Suprapubic skin (tissue), 4 donors: ENCODE measurements at places on chromosomes 4 and X. TPM values are rescaled to one million over a fixed set of nuclear protein-coding genes. Genes with fewer than 3 reads are reported as not detected.

DNA sequence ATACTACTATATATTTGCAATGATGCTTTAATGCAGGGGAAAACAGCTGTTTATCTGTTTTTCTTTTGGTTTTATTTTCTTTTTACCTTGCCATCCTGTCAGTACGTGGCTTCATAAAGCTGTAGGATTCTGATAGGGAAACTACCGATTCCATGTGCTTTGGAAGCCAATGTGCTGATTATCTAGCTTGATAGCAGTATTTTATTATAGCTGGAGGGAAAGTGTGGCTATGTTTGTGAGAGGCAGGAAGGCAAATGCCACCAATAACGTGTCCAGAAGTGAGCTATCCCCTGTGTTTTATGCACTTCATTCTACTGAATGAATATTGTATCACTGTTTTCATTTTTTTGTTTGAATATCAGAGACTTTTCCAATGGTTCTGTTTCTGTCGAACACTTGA lies 43.7 kb downstream of the IL15 start:
- no peaks in the 10 kb centered on the region for H3K27me3 ChIP-seq
- no peaks in the 10 kb centered on the region for H3K36me3 ChIP-seq
- H3K4me3 ChIP-seq = no peak overlapping the region
- H3K27ac ChIP-seq = no peak overlapping the region
- no peak for DNase-seq

- H3K4me1 ChIP-seq = peaks cover 26% of the 10 kb centered on the region
- H3K4me3 ChIP-seq = no peak overlapping the region
- no peak overlapping the region for H3K27ac ChIP-seq
- no peak for DNase-seq
- peaks cover 61% of the 10 kb centered on the region for H3K27me3 ChIP-seq
Measured at GRCh38 chr4:42401171-42401570, 3.9 kb downstream of the SHISA3 start.

NIPAL1 gene
- 55.6 TPM for total RNA-seq

IL2RG gene
- 5.7 TPM for total RNA-seq

- no peak overlapping the region for H3K4me3 ChIP-seq
- no peak for DNase-seq
- H3K4me1 ChIP-seq = peaks cover 7% of the 10 kb centered on the region
- no peak overlapping the region for H3K27ac ChIP-seq
- no peaks in the 10 kb centered on the region for H3K36me3 ChIP-seq
Measured at GRCh38 chr4:40702137-40702799, 47.5 kb upstream of the NSUN7 start.

DNA sequence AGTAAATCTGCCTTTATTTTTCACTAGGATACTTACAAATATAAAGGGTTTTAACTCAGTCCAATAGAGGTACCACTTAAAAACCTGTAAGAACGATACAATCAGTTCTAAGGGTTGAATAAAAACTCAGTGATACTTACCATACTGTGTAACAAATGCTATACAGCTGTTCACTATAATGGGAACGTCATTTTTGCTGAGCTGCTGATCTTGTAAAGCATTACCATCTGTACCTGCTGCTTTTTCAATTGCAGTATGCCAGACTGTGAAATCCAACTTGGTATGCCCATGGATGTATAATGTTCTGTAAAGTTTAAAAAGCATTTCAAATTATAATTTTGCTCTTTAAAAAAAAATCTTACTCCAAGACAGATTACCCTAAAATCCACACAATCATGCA lies 111.2 kb downstream of the ARAP2 start:
- H3K4me3 ChIP-seq = no peak overlapping the region
- H3K27ac ChIP-seq = no peak overlapping the region

DNA sequence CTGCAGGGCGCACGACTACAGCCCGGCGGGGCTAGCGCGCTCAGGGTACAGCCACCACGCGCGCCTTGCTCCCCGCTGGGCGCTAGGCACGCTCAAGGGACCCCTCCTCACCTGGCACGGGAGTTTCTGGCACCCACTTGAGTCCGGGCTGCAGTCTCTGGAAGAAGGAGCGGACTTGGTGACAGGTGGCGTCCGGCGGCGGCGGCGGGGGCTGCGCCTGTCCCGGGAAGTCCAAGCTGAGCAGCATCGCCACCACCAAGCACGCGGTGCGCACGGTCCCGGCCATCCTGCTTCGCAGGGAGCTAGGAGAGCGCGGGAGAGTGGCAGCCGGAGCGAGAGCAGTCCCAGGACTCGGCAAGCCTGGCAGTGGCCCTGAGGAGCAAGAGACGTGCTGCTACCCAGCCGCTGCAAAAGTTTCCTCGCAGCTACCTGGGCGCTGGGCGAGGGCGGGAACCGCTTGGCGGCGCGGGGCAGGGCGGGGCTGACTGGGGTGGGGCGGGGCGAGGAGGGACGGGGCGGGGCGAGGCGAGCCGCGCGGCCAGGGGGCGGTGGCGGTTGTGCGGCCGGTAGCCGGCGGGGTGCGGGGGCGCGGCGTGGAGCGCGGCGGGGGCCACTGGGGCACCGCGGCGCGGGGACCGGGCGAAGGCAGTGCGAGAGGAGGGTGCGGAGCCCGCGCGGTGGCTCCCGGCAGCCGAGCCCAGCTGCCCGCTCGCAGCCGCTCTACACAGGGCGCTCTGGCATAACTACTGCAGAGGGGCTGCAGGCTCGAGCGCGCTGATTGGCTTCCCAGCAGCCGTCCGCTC lies at the start of gene GPC3:
TSS of gene GPC3 (minus strand) at position 431 of the 803 bp plus-strand sequence.
- peak within 1 kb of the TSS; percentile 45 for H3K4me3 ChIP-seq
- peaks cover 13% of the 10 kb centered on the region for H3K4me1 ChIP-seq
- peak; percentile 59 for DNase-seq
- no peak within 1 kb of the TSS for H3K27ac ChIP-seq
- H3K27me3 ChIP-seq = peaks cover 10% of the 10 kb centered on the region
- H3K36me3 ChIP-seq = no peaks in the 10 kb centered on the region

UGT2A1 gene
- total RNA-seq = not detected

DNA sequence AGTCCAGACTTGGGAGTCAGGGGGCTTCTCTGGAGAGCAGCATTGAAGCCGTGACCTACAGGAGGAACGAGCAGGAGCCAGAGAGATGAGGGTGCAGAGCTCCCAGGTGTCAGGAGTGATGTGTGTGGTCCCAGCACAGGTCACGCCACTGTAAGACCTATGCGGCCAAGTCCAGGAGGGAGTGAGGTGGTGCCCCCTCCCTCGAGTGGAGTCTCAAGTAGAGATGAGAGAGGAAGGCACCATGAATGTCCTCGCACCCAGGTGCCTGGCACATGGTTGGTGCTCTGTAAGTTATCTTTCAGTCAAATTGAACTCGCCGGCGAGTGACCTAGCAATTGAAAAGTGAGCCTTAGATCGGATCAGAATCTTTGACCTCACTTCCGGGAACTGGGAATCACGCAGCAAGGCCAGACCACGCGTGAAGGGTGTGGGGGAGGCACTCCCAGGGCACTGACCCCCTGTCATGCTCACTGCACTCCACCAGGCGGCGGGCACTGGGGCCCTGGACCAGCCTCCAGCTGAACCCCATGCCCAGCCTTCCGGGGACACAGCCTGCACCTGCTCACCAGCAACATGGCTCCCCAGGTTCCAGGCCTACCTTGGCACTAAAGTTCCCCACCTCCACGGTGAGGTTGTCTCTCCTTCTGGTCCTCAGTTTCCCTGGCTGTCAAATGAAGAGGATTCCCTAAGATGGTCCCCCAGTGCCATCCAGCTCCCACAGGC lies 127.4 kb downstream of the HMX1 start:
- no peaks in the 10 kb centered on the region for H3K4me1 ChIP-seq
- no peak for DNase-seq
- peaks cover 38% of the 10 kb centered on the region for H3K27me3 ChIP-seq
- H3K36me3 ChIP-seq = no peaks in the 10 kb centered on the region
- H3K4me3 ChIP-seq = no peak overlapping the region
- no peak overlapping the region for H3K27ac ChIP-seq

GRCh38 chrX:25068340-25068739 lies 52.6 kb upstream of the ARX start:
- H3K4me3 ChIP-seq = no peak overlapping the region
- no peaks in the 10 kb centered on the region for H3K4me1 ChIP-seq
- H3K36me3 ChIP-seq = no peaks in the 10 kb centered on the region
- no peak for DNase-seq

DNA sequence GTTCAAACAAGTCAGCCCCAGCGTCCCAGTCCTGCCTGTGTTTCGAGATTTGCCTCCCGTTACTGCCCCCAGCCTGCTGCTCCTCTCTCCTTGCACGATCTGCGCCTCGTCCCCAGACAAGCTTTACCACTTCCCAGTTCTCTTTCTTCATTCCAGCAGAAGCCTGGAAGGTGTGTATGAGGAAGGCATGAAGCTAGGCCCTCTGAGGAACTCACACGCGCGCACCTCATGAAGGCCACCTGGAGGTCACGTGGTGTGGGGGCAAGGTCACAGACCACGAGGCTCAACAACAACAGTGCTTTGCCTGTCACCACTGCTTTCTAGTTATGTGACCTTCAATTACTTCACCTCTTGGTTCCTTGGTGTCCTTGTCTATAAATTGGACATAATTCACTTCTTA lies 181.0 kb downstream of the PALLD start:
- H3K27me3 ChIP-seq = no peaks in the 10 kb centered on the region
- H3K27ac ChIP-seq = no peak overlapping the region
- no peak for DNase-seq

GRCh38 chrX:107505223-107505622 lies 55.8 kb downstream of the FRMPD3 start:
- H3K36me3 ChIP-seq = no peaks in the 10 kb centered on the region
- DNase-seq = no peak
- no peak overlapping the region for H3K4me3 ChIP-seq
- H3K4me1 ChIP-seq = peaks cover 12% of the 10 kb centered on the region
- H3K27ac ChIP-seq = no peak overlapping the region

DNA sequence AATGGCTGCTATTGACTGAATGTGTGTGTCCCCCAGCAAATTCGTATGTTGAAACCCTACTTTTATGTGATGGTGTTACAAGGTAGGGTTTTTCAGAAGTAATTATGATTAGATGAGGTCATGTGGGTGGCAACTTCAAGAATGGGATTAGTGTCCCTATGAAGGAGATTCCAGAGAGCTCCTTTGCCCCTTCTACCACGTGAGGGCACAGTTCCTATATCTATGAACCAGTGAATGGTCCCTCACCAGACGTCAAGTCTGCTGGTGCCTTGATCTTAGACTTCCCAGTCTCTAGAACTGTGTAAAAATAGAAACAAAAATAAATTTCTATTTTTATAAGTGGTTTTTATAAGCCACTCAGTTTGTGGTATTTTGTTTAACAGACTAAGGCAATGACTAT lies 1137.6 kb upstream of the IGFBP7 start:
- no peak overlapping the region for H3K27ac ChIP-seq
- H3K36me3 ChIP-seq = no peaks in the 10 kb centered on the region
- no peak for DNase-seq
- H3K4me3 ChIP-seq = no peak overlapping the region
- H3K27me3 ChIP-seq = no peaks in the 10 kb centered on the region
- H3K4me1 ChIP-seq = no peaks in the 10 kb centered on the region

DNA sequence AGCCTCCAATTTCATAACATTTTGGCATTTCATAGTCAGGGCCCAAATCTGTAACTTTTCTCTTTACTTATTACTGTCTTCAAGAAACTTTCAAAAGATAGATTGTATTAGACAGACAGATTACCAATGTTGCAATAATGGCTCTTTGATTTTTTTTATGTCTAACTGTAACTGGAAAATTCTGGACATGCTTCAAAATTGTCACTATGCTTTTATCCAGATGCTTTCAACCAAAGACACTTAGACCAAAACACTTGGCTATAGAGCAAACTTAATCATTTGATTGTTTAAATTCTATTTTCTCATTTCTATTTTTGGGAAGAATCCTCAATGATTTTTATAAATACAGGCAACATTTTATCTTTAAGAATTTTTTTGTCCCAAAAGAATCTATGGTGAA lies 10.4 kb downstream of the ZXDA start:
- H3K4me1 ChIP-seq = no peaks in the 10 kb centered on the region
- H3K27me3 ChIP-seq = no peaks in the 10 kb centered on the region
- DNase-seq = no peak
- H3K4me3 ChIP-seq = no peak overlapping the region
- no peak overlapping the region for H3K27ac ChIP-seq
- H3K36me3 ChIP-seq = no peaks in the 10 kb centered on the region

GRCh38 chr4:677431-678293 lies 3.3 kb downstream of the MYL5 start:
- H3K36me3 ChIP-seq = peaks cover under 1% of the 10 kb centered on the region
- DNase-seq = no peak
- no peak overlapping the region for H3K4me3 ChIP-seq
- H3K27ac ChIP-seq = peak overlapping the region; percentile 59

GRCh38 chrX:1248331-1249061 lies 20.1 kb upstream of the CSF2RA start:
- H3K27ac ChIP-seq = peak overlapping the region; percentile 63
- peak overlapping the region; percentile 21 for H3K4me3 ChIP-seq
- DNase-seq = no peak
- peaks cover 18% of the 10 kb centered on the region for H3K4me1 ChIP-seq
- H3K27me3 ChIP-seq = no peaks in the 10 kb centered on the region

- H3K27me3 ChIP-seq = no peaks in the 10 kb centered on the region
- no peaks in the 10 kb centered on the region for H3K36me3 ChIP-seq
- H3K4me1 ChIP-seq = peaks cover 4% of the 10 kb centered on the region
Measured at GRCh38 chrX:68652326-68653170, 5.1 kb downstream of the STARD8 start.

DNA sequence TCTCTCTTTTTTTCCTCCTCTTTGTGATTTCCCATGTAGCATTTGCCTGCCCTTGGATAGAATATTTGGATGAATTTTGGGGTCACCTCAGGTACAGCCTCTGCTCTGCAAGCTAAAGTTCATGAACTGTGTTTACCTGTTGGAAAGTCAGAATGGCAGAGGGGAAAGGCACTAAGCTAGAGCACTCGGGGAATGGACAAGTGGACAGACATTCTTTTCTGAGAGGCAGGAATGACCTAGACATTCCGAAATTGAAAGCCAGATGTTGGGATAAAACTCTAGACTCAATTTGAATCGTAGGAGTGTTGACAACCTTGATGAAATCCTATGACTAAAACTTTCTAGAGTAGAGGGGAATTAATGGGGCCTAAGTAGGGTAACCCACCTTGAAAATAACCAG lies 56.1 kb downstream of the LUZP4 start:
- H3K4me3 ChIP-seq = no peak overlapping the region
- no peaks in the 10 kb centered on the region for H3K36me3 ChIP-seq
- DNase-seq = no peak
- peak overlapping the region; percentile 59 for H3K27ac ChIP-seq

GPR119 gene
- not detected for total RNA-seq

TCEAL8 gene
- total RNA-seq = 39.4 TPM

TIMM8A gene
- 9.0 TPM for total RNA-seq

DNA sequence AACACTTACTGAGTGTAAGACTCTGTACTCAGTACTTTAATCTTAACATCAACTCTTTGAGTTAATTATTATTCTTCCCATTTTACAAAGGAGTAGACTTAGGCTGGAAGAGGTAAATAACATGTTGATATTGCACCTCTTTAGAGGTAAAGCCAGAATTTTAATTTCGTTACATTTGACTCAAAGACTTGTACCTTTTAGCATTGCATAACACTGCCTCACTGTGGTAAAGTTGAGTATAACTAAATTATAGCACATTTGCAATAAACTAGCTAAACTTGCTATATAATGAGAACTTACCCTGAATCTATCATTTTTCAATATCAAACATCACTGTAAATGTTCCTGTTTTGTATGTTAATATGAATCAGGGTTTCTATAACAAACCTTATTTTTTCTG lies 218.5 kb downstream of the PRR32 start:
- H3K4me1 ChIP-seq = no peaks in the 10 kb centered on the region
- no peak overlapping the region for H3K27ac ChIP-seq
- no peak overlapping the region for H3K4me3 ChIP-seq
- no peaks in the 10 kb centered on the region for H3K36me3 ChIP-seq
- no peak for DNase-seq

CHIC1 gene
- total RNA-seq = 3.8 TPM

- no peaks in the 10 kb centered on the region for H3K27me3 ChIP-seq
- no peak overlapping the region for H3K4me3 ChIP-seq
- H3K36me3 ChIP-seq = peaks cover 31% of the 10 kb centered on the region
- H3K4me1 ChIP-seq = no peaks in the 10 kb centered on the region
- H3K27ac ChIP-seq = no peak overlapping the region
Measured at GRCh38 chr4:36159208-36159607, 85.1 kb downstream of the ARAP2 start.
